ENCODE measurements at places on chromosomes 7 and 10.

DNA sequence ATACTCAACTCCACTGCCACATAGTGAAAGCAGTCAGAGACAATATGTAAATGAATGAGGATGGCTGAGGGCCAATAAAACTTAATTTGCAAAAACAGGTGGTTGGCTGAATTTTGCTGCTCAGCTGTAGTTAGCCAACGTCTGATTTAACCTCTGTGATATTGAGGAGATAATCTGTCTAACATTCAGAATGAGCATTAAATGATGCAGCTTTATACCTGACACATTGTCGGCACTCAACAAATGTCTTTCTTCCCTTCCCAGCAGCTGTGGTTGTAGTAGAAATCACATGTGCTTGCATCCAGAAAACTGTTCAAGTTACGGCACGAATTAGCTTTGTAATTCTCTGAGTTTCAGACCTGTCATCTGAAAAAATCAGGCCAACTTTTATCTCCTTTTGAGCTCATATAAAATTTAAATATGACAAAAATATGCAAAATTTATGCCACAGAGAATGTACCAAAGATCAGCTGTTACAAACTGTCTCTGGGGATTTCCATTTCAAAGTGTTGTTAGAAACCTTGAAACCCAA is 1239.7 kb downstream of the GATA3 start:
- DNase-seq: no peak

DNA sequence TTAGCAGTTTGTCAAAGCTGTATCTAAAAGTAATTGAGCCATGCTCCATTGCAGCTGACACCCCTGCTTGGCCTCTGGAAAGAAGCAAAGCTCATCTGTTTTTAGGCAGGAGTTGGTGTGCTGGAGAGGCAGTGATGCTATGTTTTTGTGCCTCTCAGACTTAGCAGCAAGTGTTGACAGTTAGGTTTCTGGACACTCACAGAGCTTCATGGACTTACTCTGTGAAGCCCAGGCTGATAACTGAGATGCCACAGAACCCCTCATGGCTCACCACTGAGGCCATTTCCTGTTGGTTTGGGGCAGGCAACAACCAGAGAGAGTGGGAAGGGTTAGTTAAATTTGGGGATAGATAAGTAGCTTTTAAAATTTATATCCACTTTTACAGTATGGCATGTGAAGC is 59.8 kb downstream of the BTAF1 start:
- DNase-seq: no peak

DNA sequence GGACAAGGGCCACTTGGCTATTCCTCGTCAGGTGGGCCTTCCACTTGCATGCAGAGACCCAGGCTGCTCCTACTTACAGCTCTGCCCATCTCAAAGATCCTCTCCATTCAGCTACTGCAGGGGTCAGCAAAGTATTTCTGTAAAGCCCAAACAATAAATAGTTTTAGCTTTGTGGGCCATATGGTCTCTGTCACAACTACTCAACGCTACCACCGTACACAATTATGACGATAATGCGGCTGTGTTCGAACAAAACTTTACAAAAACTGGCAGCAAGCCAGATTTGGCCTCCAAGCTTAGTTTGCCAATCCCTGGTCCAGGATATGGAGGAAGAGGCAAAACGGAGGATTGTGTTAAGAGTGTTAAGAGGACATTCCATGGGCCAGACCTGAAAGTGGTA is 12.8 kb downstream of the RAB11FIP2 start:
- DNase-seq: no peak

- no peak for DNase-seq
Measured at GRCh38 chr10:84428711-84429110, 100.3 kb downstream of the CCSER2 start.

- DNase-seq: no peak
Measured at GRCh38 chr10:25944771-25945170, 10.7 kb downstream of the MYO3A start.

GRCh38 chr10:59585046-59585700 is 124.5 kb downstream of the SLC16A9 start:
- DNase-seq: no peak

DNA sequence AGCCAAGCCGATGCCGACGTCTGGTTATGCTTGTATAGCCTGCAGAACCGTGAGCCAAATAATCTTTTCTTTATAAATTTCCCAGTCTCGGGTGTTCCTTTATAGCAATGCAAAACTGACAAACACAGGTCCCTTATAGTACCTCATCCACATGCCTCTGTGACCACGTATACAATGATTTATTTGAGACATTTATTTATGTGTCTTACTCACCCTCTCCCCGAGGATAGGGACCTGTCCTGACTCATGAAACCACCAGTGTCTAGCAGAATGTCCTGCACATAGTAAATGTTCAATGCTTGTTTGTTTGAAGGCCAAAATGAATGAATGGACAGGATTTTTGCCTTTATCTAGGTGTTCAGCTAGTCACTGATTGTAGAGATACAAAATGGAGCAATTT is 147.9 kb upstream of the FZD8 start:
- no peak for DNase-seq
